ENCODE measurements at places on chromosomes 1 and 21.

DNA sequence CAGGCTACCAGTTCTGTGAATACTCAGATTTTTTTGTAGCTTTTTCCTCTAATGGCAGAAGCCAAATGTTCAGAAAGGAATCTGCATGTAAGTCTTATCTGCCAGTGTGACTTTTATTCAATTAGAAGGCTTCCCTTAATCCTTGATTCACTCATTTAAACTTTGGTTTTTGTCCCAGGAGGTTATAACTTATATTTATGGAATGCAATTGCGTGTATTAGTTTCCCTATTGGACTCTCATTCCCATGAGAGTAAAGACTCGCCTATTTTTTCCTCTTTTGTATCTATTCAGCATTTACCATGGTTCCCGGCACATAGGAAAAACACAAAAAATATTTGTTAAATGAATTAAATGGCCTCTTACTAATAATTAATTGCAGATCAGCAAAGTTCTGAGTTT lies 3.5 kb downstream of the NTMT2 start:
- DNase-seq: no peak

- no peak for DNase-seq
Observed at GRCh38 chr1:230253150-230253549, 173.0 kb downstream of the PGBD5 start.

- DNase-seq: no peak
Observed at GRCh38 chr21:35350965-35351364, 301.9 kb upstream of the RUNX1 start.

- DNase-seq: no peak
Observed at GRCh38 chr1:226786550-226786949, 47.5 kb upstream of the ITPKB start.

GRCh38 chr1:6235296-6235677 lies 477 bp downstream of the ICMT start:
- DNase-seq: no peak
